ENCODE measurements at places on chromosomes 3 and 15. TPM values are rescaled to one million over a fixed set of nuclear protein-coding genes. Genes with fewer than 3 reads are reported as not detected.

GRCh38 chr3:97720417-97720816 lies 44.1 kb upstream of the ARL6 start:
- DNase-seq: no peak

- DNase-seq: no peak
These were observed 3.3 kb downstream of the FAM43A start for GRCh38 chr3:194688946-194689345.

DNA sequence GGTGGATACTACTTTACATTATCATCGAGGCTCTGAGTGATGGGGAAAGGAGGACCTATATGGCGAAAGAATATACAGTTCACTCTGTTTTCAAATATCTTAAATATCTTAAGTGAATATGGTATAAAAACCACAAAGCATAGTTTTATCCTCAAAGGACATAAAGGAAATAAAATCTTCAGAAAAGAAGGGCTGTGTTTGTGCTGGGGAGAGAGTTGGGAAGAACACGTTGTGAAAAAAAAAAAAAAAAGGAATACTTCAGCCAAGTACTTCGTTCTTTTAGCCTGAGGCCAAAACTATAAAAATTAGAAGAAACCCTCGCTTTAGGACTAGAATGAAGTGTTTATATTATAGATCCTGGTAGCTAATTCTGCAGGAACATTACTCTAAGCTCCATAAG lies 10.2 kb upstream of the TMEM212 start:
- DNase-seq: no peak

DNA sequence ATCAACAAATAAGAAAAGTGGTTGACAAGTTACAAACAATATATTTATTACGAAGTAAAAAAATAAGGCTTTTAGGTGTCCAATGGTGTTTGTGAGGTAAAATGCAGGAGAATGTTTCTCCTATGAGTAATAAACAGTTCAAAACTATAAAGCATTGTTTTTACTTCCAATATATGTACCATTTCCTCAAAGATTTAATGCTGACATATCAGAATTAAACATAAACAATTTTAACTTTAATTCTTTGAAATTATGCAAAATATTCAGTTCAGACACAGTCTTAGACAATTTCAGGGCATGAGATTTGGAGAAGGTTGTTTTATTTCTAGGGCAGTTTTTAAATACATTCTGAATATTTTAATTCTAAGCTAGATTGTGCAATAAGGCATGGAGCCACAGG lies 602.5 kb upstream of the DPPA4 start:
- DNase-seq: no peak

- DNase-seq: no peak
These were observed 153.1 kb downstream of the VGLL3 start for GRCh38 chr3:86837871-86838270.

- no peak for DNase-seq
These were observed 50.4 kb upstream of the ICE2 start for GRCh38 chr15:60529332-60529731.

DNA sequence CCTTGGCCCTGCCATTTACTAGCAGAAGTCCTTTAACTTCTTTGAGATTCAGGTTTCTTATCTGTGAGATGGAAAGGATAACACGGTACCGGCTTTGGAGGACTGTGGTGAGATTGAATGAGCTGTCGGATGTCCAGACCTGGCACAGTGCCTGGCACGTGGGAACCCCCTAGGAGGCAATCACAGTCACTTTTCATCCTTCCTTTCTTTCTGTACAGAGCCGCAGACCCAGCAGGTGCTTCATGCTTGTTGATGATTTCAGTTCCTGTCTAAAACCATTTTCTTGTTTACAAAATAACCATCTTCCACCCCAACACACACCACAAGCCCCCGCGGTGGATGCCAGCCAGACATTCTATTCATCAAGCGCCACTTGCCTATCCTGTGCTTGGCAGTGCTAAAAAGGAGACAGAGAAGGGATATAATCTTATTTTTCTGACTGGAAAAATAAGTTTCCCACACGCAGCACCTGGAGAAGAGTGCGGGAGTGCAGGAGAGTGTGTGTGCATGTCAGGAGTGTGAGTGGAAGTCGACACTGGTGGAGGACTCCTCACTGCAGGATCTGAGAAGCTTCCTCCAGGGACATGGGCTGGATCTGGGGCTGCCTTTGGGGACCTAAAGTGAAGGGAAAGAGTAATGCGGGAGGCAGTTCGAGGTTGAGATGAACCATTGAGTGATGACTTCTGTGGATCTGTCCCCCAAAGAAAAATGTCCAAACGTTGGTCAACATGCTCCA lies 85.7 kb downstream of the ST6GAL1 start:
- DNase-seq: no peak

- DNase-seq: peak; percentile 99
These were observed 240 bp upstream of the BHLHE40 start for GRCh38 chr3:4978966-4979427.

DNA sequence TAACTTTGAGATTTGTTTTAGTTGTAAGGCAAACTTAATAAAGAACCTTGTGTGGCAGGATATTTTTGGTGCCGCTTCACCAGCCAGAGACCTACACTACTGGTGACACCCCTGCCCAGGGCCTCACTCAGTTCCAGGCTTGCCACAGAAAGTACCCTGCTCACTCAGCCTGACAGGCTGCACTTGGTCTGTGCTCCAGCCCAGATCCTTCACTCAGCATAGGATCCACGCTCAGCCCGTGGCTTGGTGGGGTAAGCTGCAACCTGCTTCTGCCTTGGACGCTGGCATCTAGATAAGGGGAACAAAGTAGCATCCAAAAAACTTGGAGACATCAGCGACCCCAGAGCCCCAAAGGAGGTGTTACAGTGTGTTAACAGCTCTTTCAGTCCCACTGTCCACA lies 825.5 kb downstream of the EPHA3 start:
- no peak for DNase-seq

- peak; percentile 39 for DNase-seq
These were observed 143.1 kb downstream of the MYLK start for GRCh38 chr3:123741041-123741511.

DNA sequence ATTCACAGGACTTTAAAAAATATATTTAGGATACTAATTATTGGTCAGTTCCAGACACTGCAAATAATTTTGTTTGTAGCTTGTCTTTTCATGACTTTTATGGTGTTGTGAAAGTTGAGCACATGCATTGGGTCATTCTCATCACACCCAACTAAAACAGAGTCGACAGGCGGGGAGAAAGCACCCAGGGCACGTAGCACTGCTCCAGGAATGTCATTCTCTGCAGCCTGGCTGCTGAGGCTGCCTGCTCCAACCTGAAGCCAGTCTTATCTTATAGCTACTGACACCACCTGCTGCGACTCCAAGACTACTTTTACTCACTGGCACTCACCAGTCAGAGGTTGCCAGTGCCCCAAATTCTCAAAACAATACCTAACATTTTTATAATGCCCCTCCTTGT lies 56.9 kb downstream of the ACAD9 start:
- DNase-seq: no peak

DNA sequence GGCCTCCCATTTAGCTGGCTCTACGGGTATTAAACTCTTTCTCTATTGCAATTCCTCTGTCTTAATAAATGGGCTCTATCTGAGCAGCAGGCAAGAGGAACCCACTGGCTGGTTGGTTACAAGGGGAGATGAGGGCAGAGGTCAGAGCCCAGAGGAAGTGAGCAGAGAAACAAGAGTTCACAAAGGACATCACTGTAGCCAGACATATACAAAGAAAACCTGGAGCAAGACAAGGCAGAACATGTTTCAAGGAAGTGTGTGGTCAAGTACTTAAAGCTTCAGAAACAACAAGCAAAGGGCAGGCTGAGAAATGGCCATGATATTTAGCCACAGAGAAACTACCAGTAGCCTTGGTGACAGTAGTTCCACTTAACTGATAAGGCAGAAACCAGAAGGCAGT lies 24.3 kb downstream of the SUSD5 start:
- no peak for DNase-seq

- DNase-seq: no peak
These were observed 5.8 kb downstream of the ZNF80 start for GRCh38 chr3:114231616-114232015.

DNA sequence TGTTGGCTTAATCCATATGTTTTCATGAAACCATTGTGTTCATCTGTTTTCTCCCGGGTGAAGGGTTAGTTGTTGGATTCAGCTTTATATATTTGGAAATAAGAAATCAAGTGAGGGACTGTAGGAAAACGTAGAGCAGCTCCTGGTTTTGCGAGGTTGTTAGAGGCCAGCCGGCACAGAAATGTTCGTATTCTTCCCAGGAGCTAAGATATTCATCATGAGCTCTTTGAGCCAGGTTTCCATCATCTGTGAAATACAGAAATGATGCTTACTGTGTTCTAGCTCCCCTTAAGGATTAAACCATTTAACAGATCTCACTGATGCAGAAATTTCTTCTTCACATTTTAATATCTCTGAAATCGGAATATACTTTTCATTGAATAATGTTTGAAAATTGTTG lies 235.5 kb downstream of the PTPRG start:
- no peak for DNase-seq

DNA sequence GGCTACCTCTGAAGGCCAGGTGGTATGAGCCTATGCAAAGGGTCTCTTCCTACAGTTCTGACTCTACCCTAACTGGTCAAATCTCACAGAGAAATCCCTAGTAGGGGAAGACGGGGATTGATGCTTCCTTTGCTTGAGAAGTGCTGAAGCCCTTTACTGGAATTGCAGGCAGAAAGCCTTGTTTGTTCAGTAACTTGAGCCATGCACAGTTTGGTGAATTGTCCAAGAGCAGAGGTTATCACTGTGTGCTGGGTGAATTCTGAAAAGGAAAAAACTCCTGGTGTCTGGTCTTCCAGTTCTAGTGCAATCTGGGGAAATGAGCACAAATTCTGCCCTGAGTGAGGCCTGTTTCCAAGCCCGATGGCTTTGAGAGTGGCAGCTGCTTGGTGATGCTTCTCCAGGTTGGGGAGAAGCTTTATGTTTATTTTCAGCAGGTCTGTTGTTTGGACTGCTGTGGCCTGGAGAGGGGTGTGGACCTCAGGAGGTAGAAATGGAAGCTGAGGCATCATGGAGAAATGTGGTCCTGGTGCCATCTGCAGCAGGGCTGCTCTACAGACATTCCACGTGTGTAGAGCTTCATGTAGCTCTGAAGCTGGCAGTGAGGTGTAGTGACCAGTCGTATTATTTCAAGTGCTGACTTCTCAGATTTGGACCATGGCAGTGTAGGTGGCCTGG lies 60.9 kb downstream of the ARNT2 start:
- DNase-seq: peak; percentile 61

DNA sequence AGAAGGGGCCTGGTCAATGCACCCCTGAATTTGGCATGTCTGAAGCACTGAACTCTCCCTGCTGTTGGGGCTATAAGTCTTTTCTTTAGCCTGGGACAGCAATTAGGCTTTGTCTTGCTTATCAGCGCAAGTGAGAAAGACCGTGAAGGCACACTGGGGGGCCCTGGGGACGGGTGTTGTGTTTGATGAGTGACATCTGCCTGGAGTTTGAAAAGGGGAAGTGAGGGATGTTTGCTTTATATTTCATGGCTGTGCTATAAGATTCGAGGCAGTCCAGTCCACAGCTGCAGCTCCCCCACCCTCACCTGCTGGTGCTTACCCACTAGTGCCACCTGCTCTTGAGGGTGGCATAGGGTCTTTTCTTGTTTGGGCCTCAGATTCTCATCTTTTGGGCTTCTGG lies 44.8 kb downstream of the CEMIP start:
- no peak for DNase-seq

DNA sequence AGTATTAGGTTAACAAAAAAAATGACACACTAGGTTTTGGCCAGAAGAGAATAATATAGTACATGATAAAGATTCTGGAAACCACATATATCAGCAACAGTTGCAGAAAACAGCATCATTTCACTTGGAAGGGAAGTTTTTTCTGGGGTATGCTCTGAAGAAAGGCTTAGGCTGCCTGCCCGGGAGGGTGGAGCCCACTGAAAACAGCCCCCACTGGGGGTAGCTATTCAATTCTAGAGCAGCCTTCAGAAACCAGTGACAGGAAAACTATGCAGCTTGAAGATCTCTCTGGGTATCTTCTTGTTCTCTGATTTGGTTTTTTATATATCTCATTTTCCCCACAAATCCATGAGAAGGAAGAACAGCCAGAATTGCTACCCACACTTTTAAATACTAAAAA lies 43.2 kb downstream of the ZMAT3 start:
- no peak for DNase-seq

- DNase-seq: no peak
These were observed 6.8 kb upstream of the KBTBD12 start for GRCh38 chr3:127908202-127908601.

GRCh38 chr15:77824361-77825251 lies 191.9 kb upstream of the LINGO1 start:
- no peak for DNase-seq

DNA sequence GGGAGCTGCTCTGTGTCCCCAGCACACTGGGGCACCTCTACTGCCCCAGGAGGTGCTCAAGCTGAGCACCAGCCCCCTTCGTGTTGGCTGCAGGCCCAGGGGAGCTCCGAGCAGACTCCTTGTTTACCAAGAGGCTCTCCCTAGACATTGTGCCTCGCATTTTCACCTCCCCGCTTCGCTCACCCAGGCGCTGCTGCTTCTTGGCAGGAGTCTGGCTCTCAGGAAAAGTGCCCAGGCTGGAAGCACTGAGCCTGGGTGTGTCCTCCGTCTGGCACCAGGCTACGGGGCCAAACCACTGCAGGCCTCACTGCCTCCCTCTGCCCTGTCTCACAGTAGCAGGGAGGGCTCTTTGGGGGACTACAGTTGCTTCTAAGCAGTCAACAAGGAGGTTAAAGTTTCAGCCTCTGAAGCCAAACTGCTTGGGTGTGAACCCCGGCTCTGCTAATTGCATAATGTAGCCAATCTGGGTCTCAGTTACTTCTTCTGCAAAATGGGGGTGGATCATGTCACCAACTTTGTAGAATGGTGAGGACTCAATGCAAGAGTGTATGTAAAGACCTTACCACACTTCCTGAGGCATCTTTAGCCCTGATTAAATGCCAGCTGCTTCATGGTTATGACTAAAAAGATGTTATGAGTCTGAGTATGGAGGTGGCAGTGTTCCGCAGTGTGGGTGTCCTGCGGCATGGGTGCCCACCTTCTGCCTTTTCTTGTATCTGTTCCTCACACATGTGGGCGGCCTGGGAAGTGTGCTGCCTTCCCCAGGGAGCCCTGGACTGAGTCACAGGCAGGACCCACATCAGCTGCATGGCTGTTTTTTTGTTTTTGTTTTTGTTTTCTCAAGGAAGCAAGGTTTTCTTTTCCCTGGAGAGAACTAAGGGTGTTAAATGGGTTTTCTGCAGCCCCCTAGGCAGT lies 88.9 kb downstream of the CLSTN2 start:
- DNase-seq: no peak

- DNase-seq: no peak
These were observed 53.3 kb downstream of the SLC7A14 start for GRCh38 chr3:170532573-170532972.

DNA sequence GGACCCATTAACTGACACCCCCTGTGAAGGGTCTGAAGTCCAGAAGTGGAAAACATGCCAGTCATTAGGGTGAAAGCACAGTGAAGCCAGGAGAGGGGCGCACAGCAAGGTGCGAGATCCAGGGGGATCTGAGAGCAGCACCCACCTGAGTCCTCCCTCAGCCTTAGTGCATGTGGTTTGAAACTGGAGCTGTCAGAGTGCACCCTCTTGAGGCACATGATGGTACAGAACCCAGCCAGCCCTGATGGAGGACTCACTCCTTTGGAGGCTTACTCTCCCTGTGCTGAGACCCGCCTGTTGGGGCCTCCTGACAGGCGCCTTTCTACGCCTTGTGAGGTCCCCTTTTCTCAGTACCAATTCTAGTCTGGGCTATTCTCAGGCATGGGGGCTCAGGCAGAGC lies 77.8 kb downstream of the IL20RB start:
- DNase-seq: no peak

Gene CA12
- total RNA-seq: 0.70 TPM

Gene CHRFAM7A
- 1.8 TPM for total RNA-seq

Gene TTLL13
- total RNA-seq: 0.14 TPM

Gene GOLGA8T
- 0.32 TPM for total RNA-seq

Gene TLR9
- total RNA-seq: 0.25 TPM

Gene BCHE
- total RNA-seq: 9.2 TPM

All from astrocyte (in vitro differentiated cells and primary cell).